Stimulated activated CD4-positive, alpha-beta T cell treated with anti-CD3 and anti-CD28 coated beads, TNF-alpha, amount 100 ng/mL, for 24 hours (primary cell): ENCODE measurements at places on chromosomes 3 and 15.

GRCh38 chr3:13021141-13022114 is 51.8 kb downstream of the IQSEC1 start:
- no peak for DNase-seq

DNA sequence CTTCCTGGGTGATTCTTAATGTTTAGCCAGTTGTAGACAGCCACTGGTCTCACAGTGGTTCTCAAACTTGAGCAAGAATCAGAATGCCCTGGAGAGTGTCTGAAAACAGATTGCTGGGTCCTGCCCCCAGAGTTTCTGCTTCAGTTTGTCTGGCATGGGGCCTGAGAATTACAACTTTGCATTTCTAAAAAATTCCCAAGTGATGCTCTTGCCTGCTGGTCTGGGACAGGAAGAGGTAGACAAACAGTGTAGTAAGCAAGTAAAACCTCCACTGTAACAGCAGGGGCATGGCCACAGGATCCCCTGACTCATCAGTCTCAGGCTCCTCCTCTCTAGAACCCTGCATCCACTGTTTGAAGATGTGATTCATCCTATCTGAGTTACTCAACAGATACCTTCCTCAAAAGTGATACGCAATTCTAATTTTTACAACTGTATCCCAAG is 36.5 kb downstream of the DZIP1L start:
- DNase-seq: no peak

DNA sequence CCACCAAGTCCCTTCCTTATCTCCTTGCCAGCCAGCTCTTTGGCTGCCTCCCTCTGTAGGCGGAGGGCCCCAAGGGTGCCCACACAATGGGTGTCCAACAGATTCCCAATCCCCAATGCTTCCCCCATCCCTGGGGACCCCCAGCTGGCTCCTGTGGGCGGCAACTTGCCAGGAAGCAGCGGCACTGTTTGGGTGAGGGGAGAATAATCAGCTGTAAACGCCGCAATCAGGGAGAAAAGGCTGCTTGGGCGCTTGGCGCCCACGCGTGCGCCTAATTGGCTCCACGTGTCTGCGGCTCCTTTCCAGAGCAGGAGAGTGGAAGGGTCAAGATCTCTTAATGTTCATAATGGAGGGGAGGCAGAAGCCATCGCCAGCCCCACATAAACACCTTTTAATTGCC is 67.9 kb upstream of the TMEM115 start:
- no peak for DNase-seq

DNA sequence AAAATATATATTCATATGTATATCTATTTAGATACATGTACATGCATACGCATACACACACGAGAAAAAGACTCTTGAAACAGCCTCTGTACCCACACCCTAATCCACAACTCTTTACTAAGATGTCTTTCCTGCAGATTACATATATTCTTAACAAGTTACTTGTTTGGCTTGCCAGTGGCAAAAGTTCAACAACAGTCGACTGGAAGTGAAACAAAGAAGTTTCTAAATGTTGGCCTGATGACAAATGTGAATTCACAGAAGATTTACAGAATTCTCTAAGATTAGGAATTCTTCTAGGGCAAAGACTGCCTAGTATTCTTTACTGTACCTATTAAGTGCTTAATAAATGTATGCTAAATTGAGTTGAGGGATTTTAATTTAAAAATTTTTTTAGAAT is 116.8 kb downstream of the CDIN1 start:
- DNase-seq: no peak

DNA sequence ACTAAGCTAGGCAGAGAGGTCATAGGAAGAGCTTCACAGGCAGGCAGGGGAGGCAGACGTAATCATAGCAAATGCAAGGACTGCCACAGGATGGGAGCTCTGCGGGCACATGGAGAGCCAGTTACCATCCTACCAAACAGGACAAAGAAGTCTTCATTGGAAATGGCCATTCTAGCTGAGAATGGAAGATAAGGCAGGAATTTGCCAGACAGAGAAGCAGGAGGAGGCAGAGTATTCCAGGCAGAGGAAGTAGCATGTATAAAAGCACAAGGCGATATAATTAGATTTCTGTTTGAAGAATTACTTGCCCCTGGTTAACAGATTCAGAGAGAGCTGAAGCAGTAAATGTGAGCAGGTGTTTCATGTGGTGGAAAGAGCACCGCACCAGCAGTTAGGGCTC is 3.5 kb upstream of the SEMA5B start:
- no peak for DNase-seq

DNA sequence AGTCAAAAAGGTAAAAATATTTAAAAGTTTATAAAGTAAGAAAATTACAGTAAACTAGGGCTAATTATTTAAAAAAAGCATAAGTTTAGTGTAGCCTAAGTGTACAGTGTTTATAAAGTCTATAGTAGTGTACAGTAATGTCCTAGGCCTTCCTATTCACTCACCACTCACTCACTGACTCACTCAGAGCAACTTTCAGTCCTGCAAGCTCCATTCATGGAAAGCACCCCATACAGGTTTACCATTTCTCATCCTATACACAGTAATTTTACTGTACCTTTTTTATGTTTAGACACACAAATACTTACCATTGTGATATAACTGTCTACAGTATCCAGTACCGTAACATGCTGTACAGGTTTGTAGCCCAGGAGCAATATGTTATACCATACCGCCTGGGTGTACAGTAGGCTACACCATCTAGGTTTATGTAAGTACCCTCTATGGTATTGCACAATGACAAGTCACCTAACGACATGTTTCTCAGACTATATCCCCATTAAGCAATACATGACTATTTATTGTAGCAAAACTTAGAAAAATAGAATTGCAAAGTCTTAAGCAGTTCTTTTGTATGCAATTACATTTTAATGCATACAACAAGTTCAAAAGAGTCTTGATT is 19.5 kb downstream of the AVEN start:
- DNase-seq: no peak

DNA sequence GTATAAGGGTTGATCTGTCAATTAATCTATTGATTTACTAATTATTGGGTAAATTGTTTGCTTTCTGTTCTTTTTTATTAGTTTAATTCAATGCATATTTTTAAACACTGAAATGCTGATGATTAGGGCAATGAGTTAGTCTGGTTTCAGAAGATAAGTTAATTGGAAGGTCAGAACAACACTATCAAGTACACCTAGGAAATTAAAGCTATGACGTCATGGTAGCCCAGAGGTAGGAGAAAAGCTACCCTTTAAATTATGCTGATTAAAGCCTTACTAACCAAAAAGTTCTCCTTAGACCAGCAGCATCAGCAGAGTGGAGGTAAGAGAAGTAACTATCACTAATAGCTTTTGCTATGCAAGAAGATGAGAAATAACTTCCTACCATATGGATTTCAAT is 770.4 kb upstream of the ARPP21 start:
- DNase-seq: no peak

GRCh38 chr3:17491601-17492000 is 250.8 kb downstream of the TBC1D5 start:
- no peak for DNase-seq

GRCh38 chr3:141410408-141410807 is 42.1 kb downstream of the ZBTB38 start:
- DNase-seq: no peak

DNA sequence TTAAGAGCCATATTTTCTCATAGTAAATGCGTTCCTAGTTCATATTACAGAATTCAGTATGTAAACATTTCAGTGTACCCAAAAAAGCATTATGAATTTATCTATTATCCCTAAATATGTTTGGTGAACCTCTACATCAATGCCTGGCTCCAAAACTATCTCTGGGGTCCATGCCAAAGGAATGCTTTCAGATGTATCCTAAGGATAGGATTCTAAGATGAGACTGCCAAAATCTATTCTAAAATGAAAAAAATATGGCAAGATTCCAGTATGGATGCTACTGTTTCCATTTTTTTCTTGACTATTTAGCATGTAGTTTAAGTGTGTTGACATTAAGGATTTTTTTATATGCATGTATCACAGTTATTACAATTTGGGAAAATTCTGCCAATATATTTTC is 18.8 kb downstream of the EIF5A2 start:
- no peak for DNase-seq

GRCh38 chr15:56530157-56530556 is 65.2 kb upstream of the MNS1 start:
- DNase-seq: no peak

GRCh38 chr3:149336925-149337324 is 3.5 kb upstream of the TM4SF18 start:
- DNase-seq: no peak

DNA sequence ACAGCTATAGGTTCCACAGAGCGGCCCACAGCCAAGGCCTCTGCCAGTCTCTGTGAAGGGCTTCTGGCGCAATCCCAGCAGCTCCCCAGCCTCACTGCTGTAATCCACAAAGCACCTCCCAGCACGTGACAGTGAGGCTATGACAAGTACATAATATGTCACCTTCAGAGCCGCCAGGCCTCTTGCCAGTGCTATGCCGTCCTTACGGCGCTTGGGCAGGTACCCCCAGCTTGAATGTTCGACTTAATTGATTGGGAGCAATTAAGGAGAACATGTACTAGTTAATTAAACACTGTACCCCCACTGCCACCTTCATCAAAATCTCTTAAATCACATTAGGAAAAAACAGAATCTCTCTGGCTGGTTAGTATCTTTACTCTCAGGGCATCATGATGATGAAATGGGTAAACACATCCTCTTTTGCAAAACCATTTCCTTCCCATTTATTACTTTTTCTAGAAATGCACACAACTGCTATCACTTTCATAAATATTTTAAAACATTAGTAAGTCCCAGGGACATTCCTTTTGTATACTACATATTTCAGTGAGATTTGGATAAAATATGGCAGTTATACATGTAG is 169.9 kb downstream of the XXYLT1 start:
- no peak for DNase-seq

GRCh38 chr3:151770956-151771355 is 37.2 kb downstream of the AADACL2 start:
- DNase-seq: no peak

DNA sequence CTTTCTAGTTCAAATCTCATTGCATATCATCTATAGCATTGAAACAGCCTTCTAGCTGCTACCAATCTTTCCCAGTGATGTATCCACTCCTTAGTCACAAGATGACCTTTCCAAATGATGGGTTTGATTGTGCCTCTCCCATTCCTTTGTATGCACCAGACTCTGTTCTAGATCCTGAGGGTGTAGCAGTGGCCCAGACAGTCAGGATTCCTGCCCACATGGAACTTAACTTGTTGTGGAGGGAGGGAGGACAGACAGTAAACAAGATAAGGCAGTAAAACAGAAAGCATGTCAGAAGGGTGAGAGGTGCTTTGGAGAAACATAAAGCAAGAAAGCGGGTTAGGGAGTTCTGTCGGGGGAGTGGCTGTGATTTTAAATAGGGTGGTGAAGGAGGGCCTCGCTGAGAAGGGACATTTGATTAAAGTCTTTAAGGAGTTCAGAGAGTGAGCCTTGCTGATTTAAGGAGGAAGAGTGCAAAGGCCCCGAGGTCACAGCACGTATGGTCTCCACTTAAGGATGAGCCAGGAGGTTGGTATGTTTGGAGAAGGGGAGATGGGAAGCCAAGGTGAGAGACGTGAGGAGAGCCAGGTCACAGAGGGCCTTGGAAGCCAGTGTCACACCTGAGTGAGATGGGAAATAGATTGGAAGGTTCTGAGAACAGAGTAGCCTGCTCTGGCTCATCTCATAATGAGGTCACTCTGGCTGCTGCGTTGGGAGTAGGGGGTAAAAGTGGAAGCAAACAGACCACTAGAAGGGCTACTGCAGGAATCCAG is 38.3 kb downstream of the FAM43A start:
- no peak for DNase-seq

DNA sequence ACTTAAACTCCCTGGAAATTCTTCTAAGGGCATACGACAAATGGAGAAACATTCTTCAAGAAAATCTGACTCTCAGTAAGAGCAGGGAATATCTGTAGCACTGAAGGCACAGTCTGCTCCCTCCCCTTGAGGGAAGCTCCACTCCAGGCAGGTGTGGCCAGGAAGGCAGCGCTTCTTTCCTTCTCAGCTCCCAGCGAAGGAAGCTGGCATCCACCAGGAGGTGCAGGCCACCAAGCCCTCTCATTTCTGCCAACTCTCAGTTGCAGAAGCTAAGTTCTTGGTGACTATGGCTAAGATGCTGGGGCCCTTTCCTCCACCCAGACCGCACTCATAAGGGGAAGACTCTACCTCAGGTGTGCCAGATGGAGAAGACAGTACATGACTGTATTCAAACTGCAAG is 37.7 kb upstream of the SLC41A3 start:
- no peak for DNase-seq

DNA sequence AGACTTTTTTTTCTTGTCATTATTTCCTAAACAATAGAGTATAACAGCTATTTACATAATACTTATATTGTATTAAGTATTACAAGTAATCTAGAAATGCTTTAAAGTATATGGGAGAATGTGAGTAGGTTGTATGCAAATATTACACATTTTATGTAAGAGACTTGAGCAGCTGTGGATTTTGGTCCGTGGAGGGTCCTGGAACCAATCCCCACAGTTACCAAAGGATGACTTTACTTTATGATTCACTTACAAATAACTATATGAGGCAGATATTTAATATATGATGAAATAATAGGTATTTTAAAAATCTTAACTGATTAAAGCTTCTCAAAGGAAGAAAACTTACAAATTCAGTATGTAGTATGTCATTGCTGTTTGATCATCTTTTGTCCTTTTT is 56.3 kb downstream of the PPP2R3A start:
- DNase-seq: no peak

- DNase-seq: no peak
These were observed 4.8 kb upstream of the USP3 start for GRCh38 chr15:63499611-63500010.

- DNase-seq: no peak
These were observed 268.9 kb upstream of the KCNMB2 start for GRCh38 chr3:178267158-178267844.

DNA sequence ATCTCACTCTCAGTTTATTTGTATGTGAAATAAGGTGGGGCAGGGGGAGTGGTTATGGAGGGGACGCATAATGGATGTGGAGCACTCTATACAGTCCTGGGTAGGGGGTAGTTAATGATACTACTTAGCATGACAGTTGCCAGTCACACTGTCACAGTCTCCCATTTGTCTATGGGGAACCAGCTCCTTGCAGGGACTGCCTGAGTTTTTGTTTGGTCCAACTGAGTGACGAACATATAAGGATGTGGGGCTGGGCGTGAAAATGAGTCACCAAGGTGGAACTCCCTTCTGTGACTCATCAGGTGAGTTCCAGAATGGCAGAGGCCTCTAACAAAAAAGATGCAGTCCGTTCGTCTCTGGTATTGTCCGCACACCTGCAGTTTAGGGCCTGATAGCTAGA is 235.3 kb upstream of the ST8SIA2 start:
- DNase-seq: peak; percentile 42

- no peak for DNase-seq
These were observed 15.9 kb upstream of the SKOR1 start for GRCh38 chr15:67809441-67809840.

GRCh38 chr15:100902436-100903167 is 16.6 kb upstream of the LRRK1 start:
- DNase-seq: no peak

- DNase-seq: no peak
These were observed 225.0 kb upstream of the TP63 start for GRCh38 chr3:189406148-189406547.
